ENCODE measurements at places on chromosomes 13 and 19.

DNA sequence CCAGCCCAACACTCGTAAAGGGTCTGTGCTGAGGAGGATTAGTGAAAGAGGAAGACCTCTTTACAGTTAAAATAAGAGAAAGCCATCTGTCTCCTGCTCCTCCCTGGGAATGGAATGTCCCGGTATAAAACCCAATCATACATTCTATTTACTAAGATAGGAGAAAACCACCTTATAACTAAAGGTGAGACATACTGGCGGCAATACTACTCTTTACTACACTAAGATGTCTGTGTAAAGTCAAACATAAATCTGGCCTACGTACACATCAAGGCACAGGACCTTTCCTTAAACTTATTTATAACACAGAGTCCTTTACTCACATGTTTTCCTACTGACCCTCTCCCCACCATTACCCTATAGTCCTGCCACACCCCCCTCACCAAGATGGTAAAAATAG is 3.3 kb downstream of the ZNF350 start:
- DNase-seq, result no peak

DNA sequence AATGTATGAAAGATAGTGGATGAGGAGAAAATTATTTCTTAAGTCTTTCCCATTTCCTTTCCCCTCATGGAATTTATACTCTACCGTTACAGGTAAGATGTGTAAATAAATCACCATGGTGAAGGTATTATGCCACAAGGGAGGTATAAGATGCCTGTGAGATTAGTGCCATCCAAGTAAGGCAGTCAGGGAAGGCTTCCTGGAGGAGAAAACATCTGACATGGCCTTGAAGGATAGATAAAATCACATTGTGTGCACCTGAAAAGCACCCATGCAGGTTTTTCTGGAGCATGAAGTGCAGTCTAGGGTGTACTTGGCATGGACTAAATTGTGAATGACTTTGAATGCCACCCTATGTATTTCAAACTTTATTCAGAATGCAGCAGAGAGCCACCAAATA is 15.3 kb downstream of the MBNL2 start:
- no peak for DNase-seq

- DNase-seq, result no peak
These were observed 10.8 kb downstream of the NDFIP2 start for GRCh38 chr13:79491715-79492114.

DNA sequence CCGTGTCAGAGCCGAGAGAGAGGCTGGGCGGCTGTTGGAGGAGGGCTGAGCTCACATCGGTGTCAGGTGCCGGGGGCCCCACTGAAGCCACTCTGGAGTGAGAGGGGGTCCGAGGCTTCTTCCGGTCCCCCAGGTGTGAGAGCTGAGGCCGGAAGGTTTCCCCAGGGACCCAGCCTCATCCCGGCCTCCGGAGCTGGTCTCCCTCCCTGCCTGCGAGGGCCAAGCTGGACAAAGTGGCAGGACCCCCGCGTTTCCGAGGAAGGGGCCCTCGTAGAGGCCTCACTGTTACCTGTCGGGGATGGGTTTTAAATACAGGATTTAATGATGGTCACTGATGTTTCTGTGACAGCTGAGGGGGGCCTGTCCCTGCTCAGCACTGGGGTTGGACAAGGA is 6.6 kb downstream of the HCN2 start:
- no peak for DNase-seq

- DNase-seq, result peak; percentile 99
These were observed 264 bp upstream of the PRMT1 start for GRCh38 chr19:49676784-49677230.

GRCh38 chr13:92300651-92301050 is 902.2 kb downstream of the GPC5 start:
- no peak for DNase-seq
